ENCODE measurements at places on chromosomes 13 and 19. TPM values are rescaled to one million over a fixed set of nuclear protein-coding genes. Genes with fewer than 3 reads are reported as not detected.

The ZNF30 gene
- 1.1 TPM for polyA plus RNA-seq

GRCh38 chr19:3826163-3826562, 40.0 kb upstream of the MATK start:
- no peak for DNase-seq

DNA sequence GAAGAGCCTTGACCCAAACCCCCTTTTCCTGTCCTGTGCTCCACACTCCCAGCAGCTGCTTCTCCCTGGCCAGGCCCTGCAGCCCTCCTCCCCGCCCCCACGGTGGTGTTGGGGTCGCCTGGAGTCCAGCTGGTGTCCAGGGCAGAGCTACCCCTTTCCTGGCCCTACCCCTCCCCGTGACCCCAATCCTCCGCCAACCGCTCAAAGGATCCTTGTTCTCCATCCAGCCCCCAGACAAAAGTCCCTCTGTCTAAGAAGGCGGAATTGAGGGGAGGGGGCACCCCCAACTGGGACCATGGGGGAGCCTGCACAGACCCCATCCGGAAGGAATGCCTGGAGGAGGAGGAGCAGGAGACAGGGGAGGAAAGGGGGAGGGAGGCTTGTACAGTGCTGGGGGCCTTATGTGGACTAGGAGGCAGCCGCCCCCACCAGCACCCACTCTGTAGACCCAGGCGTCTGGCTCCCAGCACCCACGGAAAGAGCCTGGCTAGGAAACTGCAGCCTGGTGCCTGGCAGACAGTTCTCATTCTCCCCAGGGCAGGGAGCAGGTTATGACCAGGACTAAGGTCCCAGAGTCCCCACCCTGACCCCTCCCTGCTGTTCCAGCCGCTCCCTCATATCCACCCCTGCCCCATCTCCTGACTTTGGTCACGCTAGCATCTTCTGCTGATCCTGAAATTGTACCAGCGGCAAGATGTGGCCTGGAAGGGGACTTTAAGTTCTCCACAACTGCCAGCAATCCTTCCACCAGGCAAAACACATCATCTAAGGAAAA, at the start of gene FXYD3:
Gene FXYD3, plus strand, starts transcription at position 647 of the 775 bp plus-strand sequence. CDS start 3,554 bp downstream, outside the sequence.
- DNase-seq = no peak

The SIGLEC9 gene
- polyA plus RNA-seq = not detected

DNA sequence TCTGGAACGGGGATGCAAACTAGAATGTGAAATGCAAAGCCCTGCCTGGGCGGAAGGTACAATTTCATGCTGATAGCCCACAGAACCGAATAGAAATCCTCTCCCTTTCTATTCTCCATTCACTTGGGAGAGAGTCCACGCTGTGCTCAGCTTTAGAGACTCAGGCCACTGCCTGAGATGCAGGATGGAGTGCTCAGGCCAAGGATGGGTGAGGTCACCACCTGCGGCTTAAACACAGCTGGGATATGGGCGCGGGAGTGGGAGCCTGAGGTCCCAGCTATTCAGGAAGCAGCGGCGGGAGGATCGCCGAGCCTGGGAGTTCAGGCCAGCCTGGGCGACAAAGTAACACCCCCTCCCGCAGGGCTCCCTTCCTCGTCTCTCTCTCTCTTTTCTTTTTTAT, 446 bp upstream of the ZNF83 start:
- DNase-seq = peak; percentile 69

- DNase-seq = no peak
Observed at GRCh38 chr19:4094291-4094690, 27.6 kb upstream of the ZBTB7A start.

- peak; percentile 61 for DNase-seq
Observed at GRCh38 chr13:27578121-27579030, 42.0 kb downstream of the LNX2 start.

DNA sequence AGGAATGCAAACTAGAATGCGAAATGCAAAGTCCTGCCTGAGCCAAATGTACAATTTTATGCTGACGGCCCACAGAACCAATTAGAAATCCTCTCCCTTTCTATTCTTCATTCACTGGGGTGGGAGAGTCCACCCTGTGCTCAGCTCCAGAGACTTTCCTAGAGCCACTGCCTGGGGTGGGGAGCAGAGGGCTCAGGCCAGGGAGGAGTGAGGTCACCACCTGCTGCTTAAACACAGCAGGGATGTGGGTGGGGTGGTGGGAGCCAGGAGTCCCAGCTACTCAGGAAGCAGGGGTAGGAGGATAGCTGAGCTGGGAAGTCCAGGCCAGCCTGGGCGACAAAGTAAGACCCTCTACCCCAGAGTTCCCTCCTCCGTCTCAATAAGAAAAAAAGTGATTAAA, 26.9 kb upstream of the ZNF83 start:
- DNase-seq = no peak

- DNase-seq = peak; percentile 28
Observed at GRCh38 chr19:15584541-15585115, 30.4 kb upstream of the CYP4F8 start.

The FCGBP gene
- polyA plus RNA-seq = 0.03 TPM

The TEX26 gene
- polyA plus RNA-seq = not detected

GRCh38 chr13:66624302-66624701, 605.8 kb downstream of the PCDH9 start:
- no peak for DNase-seq

The CRX gene
- polyA plus RNA-seq = not detected

DNA sequence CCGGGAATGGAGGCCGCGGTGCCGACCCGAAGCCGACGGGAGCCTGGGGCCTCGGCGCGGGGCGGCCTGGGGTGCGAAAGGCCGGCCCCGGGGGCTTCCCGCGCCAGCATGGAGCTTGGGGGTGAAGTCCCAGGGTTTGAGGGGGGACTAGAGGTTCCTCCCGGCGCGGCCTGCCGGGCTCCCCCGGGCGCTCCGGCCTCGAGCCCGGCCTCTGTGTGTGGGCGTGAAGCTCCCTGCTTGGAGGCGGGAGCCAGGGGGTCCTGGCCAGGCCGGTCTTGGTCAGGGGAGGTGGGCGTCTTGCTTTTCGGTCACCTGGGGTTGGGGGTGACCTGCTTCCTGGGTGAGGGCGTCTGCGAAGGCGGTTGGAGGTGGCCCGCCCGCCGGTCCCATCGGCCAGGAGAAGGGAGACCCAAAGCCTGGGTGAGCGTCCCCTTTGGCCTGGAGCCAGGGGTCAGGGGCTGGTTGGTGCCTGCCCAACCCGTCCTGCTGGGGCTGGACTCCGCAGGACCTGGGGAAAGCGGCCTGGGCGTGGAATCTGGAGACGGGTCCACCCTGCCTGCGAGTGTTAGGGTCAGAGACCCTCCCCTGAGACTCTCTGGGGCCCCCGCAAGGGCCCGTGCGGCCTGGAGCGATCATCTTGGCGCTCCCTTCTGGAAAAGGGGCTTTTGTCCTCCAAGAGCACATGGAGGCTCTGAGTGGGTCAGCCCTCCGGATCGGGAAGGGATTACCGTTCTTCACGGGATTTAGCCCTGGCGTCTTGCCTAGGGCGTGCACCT, 535 bp downstream of the BSG start:
- DNase-seq = peak; percentile 56

- peak; percentile 67 for DNase-seq
Observed at GRCh38 chr19:43438291-43439031, 23.8 kb downstream of the TEX101 start.

DNA sequence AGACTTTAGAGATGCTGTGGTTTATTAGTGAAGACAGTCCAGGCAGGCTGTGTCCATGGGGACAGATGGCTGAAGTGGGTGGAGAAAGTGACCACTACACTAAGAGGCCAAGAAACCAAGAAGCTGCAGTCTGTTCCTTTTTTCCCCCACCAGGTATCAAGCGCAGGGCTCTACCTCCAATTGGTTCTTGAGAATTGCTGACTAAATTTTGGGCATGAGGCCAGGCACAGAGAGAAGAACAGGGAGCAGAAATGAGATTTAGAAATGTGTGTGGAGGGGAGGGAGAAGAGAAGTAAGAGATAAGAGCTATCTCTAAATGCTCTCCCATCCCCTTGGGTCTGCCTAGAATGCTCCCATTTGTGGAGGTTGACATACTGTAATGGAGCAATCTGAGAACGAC, 12.3 kb upstream of the CYSLTR2 start:
- no peak for DNase-seq

- no peak for DNase-seq
Observed at GRCh38 chr19:10431943-10432735, 11.8 kb downstream of the PDE4A start.

The ZNF333 gene
- polyA plus RNA-seq = 8.2 TPM

- no peak for DNase-seq
Observed at GRCh38 chr13:51249770-51250741, 27.9 kb downstream of the FAM124A start.

The KRI1 gene
- polyA plus RNA-seq = 12.9 TPM

GRCh38 chr13:109715902-109716301, 70.5 kb downstream of the IRS2 start:
- DNase-seq = peak; percentile 5

The CRLF1 gene
- 3.0 TPM for polyA plus RNA-seq

The EBI3 gene
- polyA plus RNA-seq = 3.0 TPM

The KASH5 gene
- not detected for polyA plus RNA-seq

Data from IMR-90 (cell line).